Ascending aorta (tissue), 2 donors: ENCODE measurements at places on chromosomes 2 and 18. TPM values are rescaled to one million over a fixed set of nuclear protein-coding genes. Genes with fewer than 3 reads are reported as not detected.

Gene TMEM247
- total RNA-seq = not detected

DNA sequence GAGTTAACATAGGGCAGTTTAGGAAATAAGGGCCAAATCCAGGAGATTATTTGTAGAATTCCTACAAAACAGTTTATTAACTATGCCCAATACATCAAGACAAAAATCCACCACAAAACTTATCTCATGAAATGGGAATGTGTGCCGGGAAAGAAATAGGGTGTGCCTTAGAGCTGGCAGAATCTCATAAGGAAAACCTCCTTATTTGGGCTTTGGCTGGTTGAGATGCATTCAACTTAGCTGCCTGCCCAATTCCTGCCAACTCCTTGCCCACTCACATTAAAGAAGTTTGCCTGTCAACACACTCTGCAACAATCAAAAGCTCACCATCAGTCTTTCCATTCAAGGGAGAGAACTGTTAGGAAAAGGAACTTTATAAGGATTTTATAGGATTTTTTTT lies 500.6 kb downstream of the SATB2 start:
- DNase-seq = no peak

Gene BOK
- 35.4 TPM for total RNA-seq

Gene VWA3B
- total RNA-seq = not detected
